Naive thymus-derived CD8-positive, alpha-beta T cell (primary cell): ENCODE measurements at places on chromosomes 3 and 15. TPM values are rescaled to one million over a fixed set of nuclear protein-coding genes. Genes with fewer than 3 reads are reported as not detected.

Gene AMOTL2
- not detected for total RNA-seq

Gene LDHAL6B
- total RNA-seq: not detected

Gene CAPN3
- total RNA-seq: 20.0 TPM

Gene CCRL2
- 2.8 TPM for total RNA-seq

Gene CACNA2D2
- total RNA-seq: 4.0 TPM

Gene EFCC1
- total RNA-seq: 0.69 TPM

Gene LEKR1
- total RNA-seq: 3.0 TPM

Gene TGM4
- total RNA-seq: not detected
